ENCODE measurements at places on chromosomes 16 and 17.

DNA sequence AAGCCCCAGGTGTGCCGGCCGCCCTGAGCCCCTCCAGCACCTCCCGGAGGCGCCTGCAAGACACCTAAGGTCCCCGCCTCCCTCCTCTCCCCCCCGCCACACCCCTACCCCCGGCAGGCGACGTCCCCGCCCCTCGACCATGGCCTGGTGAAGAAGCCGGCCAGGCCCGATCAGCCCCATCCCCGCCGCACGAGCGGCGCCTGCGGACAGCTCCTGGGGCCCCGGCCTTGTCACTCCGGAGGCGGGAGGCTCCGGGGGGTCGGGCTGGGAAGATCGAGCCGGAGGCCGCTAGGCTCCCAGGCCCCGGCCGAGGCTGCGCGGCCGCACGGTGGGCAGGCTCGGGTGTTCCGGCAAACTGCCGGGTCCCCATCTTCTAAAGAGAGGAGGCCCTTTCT, 405 bp upstream of the ACE start:
- DNase-seq: no peak

- no peak for DNase-seq
Observed at GRCh38 chr16:64391063-64391600, 730.7 kb downstream of the CDH11 start.

DNA sequence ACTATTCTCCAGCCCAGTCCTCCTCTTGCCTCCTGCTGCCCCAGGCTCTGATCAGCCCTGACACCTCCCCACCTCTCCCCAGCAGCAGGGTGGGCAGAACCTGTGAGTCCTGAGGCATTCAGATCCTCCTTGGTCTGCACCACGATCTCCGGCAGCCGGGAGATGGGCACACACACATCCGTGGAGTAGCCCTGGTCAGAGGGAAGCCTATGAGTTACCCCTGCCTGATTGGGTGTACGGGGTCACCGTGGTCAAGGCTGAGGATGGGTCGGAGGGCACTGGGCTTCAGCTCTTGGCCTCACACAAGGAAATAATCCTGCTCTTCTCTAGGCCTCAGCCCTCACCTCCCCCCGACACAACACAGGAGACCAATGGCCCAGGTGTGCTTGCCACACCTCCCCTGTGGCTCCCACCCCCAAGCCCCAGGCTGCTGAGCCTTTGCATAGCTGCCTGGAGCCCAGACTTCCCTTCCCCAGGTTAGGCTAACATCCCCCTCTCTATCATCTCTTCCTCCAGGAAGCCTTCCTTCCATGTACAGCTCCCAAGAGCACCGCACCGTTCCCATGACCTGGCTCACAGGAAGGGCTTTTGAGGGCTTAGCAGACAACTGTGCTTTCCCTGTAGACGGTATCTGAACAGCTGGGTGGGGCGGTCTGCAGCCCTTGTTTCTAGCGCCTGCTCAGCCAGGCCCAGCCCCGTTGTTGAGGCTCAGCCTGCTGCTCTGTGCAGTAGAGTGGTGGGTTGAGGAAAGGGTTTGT, 3.7 kb downstream of the LDHD start:
- DNase-seq: no peak

GRCh38 chr17:8315764-8316217, 5.8 kb downstream of the ARHGEF15 start:
- no peak for DNase-seq

- no peak for DNase-seq
Observed at GRCh38 chr17:329784-330420, 22.7 kb downstream of the RPH3AL start.

DNA sequence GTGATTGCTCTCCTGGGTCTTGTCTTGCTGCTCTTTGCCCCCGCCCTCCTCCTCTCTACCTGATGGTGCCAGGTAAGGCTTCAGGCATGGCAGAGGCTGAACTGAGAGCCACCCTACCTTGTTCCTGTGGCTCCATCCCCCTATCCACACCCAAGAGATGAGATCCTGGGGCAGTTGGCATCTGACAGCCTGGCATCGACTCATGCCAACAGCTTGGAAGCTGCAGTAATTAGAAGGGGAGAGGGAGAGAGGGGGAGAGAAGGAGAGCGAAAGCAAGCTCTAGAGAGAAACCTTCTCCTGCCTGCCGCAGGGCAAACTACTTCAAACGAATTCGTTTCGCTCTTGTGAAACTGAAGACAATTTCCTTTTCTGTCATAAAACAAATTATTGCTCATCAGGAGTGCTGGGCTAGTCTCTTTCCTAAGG, 13.8 kb upstream of the SP6 start:
- no peak for DNase-seq

DNA sequence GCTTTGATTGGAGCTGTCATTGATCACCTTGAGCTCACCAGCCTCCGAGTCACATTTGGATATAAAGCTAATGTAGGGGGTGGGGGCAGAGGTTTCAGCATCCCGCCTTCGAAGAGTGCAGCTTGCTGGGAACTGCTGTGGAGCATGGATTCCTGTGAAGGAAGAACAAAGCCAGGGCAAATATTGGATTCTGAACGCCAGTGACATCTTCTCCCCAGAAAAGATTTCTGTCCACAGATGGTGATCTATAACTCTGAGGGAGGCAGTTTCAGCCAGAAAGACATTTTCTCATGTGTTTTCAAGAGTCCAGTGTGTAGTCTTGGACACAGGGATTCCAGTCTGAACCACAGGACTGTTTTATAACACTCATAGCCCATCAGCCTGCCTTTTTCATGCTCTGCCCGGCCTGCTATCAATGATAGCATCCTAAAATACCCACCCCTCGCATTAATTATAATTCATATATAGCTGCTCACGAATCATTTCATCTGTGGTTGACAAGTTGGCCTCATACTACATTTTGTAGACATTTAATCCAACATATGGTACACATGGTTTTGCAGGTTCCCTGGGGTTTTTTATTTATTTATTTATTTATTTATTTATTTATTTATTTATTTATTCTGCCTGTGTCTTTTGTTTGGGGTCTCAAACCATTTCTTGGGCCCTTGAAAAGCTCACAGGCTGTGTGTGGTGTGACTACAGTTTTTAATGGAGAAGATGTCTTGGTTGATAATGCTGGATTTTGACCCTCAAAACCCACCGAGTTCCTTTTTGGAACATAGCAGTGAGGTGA, 47.1 kb upstream of the SALL1 start:
- no peak for DNase-seq

All from T follicular helper cell (primary cell).